ENCODE measurements at places on chromosomes 7 and 10.

- DNase-seq = no peak
Measured at GRCh38 chr10:80356989-80357850, 639 bp downstream of the DYDC2 start.

DNA sequence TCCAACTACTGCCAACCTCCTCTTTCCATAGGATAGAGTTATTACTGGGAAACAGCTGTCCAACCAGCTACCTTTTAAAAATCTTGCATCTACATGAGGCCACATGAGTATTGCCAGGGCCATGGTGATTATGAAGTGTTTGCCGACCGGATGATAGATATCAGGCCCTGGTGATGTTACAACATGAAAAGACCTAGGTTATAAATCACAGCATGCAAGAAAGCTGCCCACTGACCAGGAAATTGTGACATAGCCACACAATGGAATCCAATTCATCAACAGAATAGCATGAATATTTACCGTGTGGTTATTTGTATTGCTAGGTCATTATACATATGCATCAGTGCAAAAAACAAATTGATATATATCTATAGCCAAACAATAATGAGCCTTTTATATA is 517.0 kb downstream of the INHBA start:
- no peak for DNase-seq

DNA sequence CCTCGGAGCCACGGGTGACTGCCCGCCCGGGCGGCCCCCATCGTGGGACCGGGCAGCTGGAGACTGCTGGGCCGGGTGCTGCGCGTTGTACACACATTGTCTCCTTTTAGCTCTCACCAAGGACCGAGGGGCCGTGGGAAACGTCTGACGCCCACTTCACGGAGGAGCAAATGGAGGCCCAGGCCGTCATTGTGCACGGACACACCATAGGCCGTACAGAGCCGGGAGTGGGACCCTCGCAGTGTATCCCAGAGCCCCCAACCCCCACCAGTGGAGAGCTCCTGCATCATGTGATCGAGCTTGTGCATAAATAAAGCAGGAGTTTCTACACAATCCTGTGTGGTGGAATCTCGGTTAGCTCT is 722 bp downstream of the DENND10 start:
- DNase-seq = peak; percentile 18

DNA sequence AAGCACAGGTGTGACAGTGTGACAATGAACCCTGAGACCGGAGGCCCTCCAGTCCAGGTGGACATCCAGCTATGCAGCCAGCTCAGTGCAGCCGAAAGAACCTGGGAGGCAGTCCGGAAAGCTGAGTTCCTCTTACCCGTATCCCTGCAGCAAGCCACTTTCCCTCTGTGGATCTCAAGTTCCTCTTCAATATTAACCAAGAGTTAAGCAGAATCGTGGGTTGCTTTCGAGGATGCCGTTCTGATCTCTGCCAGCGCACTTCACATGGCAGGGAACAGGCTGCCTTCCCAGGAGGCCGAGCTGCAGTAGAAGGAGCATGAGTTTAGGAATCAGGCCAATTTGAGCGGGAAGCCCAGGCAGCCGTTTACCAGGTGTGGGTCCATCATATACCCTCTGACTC is 591.6 kb downstream of the SDK1 start:
- DNase-seq = no peak
